ENCODE measurements at places on chromosomes 4 and X.

DNA sequence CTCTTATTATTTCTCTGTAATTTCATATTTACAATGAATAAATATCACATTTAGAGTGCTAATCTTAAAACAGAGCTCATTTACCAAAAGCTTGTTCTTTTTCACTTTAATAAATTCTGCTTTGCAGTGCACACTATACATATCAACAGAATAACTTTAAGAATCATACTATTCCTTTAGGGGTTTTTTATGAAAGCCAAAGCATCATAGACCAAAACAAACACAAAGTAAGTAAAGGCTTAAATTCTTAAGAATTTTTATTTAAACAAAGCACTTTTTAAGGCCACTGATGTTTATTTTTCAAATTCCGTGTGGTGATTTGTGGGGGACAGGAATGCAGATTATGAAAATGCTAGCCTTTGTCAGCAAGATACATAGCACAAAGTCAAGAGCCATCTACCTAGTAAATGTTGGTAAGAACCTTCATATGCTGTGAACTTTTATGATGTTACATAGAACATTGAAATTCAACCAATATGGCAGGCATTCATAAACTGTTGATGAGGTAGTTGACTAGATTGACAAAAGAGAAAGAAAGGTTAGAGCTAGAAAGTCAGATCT lies 17.8 kb downstream of the TIGD2 start:
- no peak for DNase-seq

- DNase-seq: no peak
Observed at GRCh38 chr4:186765673-186766546, 42.3 kb upstream of the FAT1 start.

DNA sequence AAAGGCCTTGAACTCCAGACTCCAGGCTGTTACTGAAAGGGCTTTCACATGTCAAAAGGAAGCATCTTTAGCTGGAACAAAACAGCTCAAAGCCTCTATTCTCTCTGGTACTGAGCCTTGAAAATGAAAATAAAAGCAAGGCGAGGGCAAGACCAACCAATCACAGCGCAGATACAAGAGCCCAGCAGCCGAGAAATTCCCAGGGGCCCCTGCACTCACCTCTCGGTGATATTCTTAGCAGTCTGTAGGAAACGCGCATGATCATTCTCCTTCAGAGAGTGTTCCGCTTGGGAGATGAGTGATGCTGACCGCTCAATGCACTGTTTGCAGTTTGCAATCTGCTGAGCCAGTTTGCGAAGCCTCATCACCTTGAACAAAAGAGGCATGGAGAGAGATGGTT lies 138.1 kb downstream of the MID1 start:
- no peak for DNase-seq

DNA sequence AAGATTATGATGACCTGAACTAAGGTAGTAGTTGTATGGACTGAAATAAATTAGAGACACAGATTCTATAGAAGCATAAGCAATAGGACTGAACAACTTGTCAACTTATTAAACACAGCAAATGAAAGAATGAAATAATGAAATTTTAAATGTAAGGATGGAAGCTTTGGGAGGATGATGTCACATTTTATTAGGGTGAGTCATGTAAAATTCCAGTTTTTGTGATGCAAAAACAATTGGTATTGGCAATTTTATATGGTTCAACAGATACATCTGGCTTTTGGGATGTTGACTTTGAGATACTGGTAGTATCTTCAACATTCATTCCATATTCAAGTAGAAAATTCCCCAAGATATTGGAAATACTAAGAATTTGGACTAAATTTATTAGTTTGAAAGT lies 72.7 kb upstream of the IL15 start:
- no peak for DNase-seq

DNA sequence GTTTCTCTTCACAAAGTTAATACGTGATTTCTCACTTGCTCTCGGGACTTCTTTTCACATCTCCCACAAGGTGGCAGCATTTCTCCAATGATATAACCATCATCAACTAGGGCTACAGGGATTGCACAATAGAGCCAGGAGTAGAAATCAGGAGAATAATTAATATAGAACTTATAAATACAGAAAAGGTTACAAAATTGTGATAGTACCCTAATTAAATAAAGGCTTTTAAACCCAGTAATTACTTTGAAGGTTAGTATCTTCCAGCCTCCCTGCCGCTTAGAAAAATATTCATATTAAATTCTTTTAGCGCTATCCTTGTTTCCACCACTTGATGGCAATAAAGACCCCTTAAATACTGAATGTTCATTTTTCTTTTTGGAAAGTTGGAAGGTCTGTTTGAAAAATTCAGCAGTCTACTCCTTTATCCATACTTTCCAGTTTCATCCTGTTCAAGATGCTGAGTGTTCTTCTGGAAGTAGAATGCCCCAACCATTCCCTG lies 65.8 kb downstream of the RASGEF1B start:
- DNase-seq: no peak

DNA sequence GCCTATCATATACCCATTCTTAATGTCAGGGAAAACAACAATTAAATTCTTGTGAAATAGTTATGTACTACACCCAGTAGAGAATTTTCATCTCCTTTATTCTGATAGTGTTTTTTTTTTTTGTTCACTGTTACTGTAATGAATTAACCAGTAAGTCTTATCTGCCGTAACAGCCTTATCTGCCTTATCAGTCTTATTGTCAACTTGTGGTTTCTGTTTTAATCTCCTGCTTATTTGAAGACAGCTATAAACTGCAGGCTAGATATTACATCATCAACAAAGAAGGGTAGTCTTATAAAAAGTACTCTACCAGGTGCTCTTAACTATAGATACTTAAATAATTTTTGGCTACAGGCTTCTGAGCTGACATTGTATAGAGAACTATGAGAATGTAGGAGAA lies 79.5 kb downstream of the MAGEB5 start:
- DNase-seq: no peak

GRCh38 chr4:124943145-124943889 lies 230.8 kb upstream of the ANKRD50 start:
- no peak for DNase-seq

- no peak for DNase-seq
Observed at GRCh38 chrX:71542411-71542810, 9.5 kb downstream of the OGT start.

GRCh38 chrX:133633162-133633561 lies 217.9 kb upstream of the GPC4 start:
- no peak for DNase-seq

DNA sequence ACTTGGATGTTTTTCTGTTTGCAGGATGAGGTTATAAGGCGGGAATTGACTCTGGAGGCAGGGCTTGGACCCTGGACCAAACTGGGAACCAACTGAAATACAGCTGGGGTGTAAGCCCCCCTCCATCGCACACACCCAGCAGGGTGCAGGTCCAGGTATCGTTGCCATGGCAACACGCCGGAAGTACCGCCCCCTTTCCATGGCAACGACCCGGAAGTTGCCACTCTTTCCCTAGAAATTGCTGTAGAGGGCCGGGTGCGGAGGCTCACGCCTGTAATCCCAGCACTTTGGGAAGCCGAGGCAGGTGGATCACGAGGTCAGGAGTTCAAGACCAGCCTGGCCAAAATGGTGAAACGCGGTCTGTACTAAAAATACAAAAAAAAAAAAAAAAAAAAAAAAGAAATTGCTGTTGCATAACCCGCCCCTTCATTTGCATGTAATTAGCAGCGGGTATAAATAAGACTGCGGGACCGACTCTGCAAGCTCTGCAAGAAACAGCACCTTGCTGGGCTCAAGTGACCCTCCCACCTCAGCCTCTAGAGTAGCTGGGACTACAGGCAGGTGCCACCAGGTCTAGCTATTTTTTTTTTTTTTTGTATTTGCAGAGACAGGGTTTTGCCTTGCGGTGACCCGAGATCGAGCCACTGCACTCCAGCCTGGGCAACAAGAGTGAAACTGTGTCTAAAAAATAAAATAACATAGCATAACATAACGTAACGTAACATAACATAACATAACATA lies 139.6 kb downstream of the CRLF2 start:
- DNase-seq: no peak

GRCh38 chr4:108327642-108328382 lies 159.1 kb upstream of the LEF1 start:
- no peak for DNase-seq

GRCh38 chr4:118921786-118922185 lies 33.1 kb downstream of the SYNPO2 start:
- no peak for DNase-seq

DNA sequence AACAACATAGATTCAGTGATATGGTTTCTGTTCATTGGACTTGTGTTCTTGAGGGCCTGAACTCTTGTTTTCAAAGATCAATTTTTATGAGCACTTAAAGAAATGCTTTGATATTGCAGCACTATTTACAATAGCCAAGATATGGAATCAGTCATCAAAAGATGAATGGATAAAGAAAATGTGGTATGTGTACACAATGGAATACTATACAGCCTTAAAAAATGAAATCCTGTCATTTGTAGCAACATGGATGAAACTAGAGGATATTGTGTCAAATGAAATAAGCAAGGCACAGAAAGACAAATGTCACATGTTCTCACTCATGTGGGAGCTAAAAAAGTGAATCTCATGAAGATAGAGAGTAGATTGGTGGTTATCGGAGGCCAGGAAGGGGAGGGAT lies 21.9 kb downstream of the RNF128 start:
- no peak for DNase-seq

- no peak for DNase-seq
Observed at GRCh38 chr4:37803348-37803973, 23.0 kb upstream of the PGM2 start.

Data from left hindlimb (tissue), 1 donor.